ENCODE measurements at places on chromosomes 5 and 9. TPM values are rescaled to one million over a fixed set of nuclear protein-coding genes. Genes with fewer than 3 reads are reported as not detected.

C7 gene
- 4.2 TPM for total RNA-seq

- no peaks in the 10 kb centered on the region for H3K36me3 ChIP-seq
- no peak overlapping the region for H3K4me3 ChIP-seq
- no peak for DNase-seq
- no peak overlapping the region for H3K27ac ChIP-seq
- H3K27me3 ChIP-seq = no peaks in the 10 kb centered on the region
These were observed 73.0 kb downstream of the OSTF1 start for GRCh38 chr9:75161116-75161857.

DNA sequence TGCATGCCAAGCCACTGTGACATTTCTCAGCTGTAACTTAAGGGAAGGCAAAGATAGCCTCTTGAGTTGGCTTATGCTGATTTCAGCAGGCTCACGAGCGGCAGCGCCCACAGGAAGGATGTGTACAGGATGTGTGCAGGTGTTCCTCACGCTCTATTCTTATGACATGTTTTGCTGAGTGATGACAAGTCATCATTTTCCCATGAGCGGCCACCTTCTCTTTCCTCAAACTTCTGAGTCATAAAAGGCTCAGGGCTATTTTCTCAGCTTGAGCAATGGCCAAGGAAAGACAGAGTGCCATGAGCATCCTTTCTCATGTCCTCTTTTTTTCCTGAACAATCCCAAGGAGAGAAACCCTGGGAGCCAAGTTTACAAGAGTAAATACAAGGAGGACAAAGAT lies 365.9 kb downstream of the PLK2 start:
- no peaks in the 10 kb centered on the region for H3K4me1 ChIP-seq
- H3K36me3 ChIP-seq = no peaks in the 10 kb centered on the region
- H3K27ac ChIP-seq = no peak overlapping the region
- no peaks in the 10 kb centered on the region for H3K27me3 ChIP-seq
- H3K4me3 ChIP-seq = no peak overlapping the region

DNA sequence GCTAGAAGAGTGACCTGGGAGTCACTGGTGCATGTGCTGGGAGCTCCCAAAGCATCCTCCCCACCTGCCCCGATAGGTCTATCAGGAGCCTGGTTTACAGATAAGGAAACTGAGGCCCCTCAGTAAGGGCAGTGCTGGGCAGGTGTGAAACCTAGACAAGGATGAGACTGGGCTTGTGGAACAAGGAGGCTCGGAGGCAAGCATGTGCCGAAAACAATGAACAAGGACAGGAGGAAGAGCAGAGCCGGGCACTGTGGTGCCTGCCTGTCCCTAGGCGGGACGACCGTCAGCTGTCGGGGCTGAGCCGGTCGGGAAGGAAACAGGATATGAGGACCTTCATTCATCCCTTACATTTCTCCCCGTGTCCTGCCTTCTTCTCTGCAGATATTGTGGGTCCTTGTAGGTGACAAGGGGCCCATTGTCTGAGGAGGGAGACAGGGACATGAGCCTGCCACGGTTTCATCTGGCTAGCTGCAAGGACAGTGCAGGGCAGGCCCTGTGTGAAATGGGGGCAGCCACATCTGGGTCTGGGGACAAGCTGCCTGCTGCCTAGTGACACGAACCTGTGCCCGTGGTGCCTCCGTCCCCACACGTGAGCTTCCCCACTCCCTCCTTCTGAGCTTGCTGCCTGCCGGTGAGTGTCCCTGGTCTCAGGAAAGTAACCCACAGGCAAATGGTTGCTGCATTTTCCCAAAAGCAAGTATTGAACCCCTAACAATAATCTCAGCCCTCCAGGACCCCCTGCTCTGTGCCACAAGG lies 18.6 kb downstream of the FGD3 start:
- peak overlapping the region; percentile 25 for H3K4me3 ChIP-seq
- no peak overlapping the region for H3K27ac ChIP-seq
- DNase-seq = no peak
- H3K27me3 ChIP-seq = no peaks in the 10 kb centered on the region

C9orf78 gene
- total RNA-seq = 37.1 TPM

DNA sequence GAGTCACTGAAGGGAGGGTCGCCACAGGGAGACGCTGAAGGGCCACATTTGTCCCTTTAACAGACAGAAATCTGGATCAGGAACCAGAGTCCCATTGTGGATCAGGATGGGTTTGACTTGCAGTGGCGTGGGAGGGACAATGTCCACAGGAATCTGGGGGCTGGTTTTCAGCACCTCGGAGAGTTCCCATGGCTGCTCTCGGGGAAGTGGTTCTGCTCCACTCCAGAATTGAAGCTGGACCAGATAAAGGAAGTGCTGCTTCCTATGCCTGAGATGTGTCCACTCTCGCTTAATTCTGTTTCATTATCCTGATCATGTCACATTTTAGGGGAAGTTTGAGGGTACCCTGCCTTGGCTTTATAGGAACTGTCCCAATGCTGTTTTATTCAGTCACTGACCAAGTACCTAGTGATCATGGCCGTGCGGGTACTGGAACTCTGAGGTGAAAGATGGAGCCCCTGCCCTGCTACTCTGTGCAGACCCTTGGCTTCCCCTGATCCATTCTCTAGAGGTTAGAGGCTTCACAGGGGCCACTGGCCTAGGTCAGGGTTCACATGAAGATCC lies 28.7 kb downstream of the ENHO start:
- H3K36me3 ChIP-seq = no peaks in the 10 kb centered on the region
- no peak overlapping the region for H3K4me3 ChIP-seq
- peak; percentile 73 for DNase-seq
- H3K4me1 ChIP-seq = no peaks in the 10 kb centered on the region
- no peaks in the 10 kb centered on the region for H3K27me3 ChIP-seq

DNA sequence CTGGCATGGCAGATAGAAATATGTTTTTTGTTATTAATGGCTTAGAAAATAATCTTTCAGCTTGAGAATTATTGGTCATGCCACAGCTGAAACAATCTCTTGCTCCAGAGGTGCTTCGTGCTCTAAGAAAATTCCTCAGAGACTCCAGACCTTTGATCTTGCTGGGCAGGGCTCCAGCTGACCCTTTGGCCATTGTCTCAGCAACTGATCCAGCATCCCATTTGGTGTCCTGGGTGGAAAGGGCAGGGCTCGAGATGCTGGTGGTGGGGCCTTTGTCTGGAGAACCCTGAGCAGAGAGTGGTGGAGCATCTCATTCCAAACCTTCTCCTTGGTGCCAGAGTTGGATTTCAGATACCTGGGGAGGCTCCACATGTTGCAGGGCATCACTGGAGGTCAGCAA lies 43.2 kb upstream of the PIK3R1 start:
- no peaks in the 10 kb centered on the region for H3K36me3 ChIP-seq
- H3K4me3 ChIP-seq = no peak overlapping the region
- H3K4me1 ChIP-seq = peaks cover 17% of the 10 kb centered on the region
- H3K27me3 ChIP-seq = no peaks in the 10 kb centered on the region
- H3K27ac ChIP-seq = no peak overlapping the region

DNA sequence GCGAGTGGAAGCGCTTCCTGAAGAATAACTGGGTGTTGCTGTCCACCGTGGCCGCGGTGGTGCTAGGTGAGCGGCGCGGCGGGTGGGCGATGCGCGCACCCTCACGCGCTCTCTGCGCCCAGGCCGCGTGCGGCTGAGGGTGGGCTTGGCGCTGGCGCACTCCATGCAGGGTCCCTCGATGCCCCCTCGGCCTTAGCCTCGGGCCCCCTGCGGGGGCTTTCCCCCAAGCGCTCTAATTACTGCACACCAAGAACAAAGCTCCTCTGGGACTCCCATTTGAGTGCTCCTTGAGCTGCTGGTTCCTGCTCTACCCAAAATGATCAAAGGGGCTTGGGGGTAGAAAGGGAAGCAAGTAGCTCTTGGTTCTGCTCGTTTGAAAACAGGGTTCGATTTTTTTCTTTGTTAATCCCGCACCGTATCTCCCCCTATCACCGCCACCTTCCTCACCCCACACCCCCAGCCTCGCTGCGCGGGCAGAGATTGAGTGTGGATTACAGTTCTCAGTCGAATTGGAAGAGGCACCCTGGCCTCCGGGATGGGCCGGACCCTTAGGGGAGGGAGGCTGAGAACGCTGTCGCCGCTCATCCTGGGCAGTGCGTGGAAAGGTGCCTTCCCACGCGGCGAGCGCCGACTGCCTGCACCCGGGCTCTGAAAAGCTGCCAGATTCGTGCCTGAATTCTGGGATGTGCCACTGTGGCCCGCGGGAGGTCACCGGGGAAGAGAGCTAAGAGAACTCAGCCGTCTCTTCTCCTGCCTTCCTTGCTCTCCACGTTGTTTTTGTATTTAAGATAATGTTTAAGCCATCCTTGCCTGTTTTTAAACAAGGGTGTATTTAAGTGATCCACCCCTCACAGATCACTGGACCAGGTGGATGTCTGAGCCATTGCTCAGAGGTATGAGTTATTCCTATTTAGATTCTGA lies 697 bp downstream of the SLC1A1 start:
- peaks cover 18% of the 10 kb centered on the region for H3K27me3 ChIP-seq
- H3K27ac ChIP-seq = no peak overlapping the region
- no peaks in the 10 kb centered on the region for H3K36me3 ChIP-seq

FYB1 gene
- 2.8 TPM for total RNA-seq

GPR107 gene
- total RNA-seq = 19.9 TPM

SLCO4C1 gene
- total RNA-seq = not detected

DNA sequence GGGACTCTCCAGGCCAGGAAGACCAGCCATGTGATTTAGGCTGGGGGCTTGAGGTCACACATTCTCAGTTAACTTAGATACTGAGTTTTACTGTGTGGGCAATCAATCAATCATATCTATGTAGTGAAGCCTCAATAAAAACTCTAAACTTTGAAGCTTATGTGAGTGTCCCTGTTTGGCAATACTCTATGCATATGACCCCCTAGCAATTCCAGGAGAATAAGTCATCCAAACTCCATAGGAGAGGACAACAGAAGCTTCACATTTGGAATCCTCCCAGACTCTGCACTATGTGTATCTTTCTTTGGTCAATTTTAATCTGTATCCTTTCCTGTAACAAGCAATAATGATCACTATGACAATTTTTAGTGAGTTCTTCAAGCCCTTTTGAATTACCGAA lies 216.8 kb upstream of the RGMB start:
- H3K4me1 ChIP-seq = no peaks in the 10 kb centered on the region
- H3K27ac ChIP-seq = no peak overlapping the region
- H3K4me3 ChIP-seq = no peak overlapping the region
- no peaks in the 10 kb centered on the region for H3K36me3 ChIP-seq

DNA sequence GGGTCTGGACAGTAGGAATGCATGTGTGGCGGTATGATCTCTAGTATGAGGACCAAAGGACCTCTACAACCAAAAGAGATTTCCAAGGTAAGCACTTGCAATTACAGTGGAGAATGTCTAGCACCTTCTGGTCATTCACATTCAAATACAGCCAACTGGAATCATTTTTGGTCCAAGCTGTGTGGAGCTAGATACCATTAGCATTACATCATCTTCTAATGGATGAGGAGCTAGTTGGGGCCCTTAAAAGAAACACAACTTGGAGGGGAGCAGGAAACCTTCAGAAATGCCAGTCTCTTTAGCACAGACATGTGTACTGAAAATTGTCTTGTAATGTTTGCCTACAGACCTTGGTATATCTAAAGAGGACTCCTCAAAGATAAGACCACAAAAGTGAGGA lies 244.7 kb downstream of the BNC2 start:
- H3K4me1 ChIP-seq = peaks cover 38% of the 10 kb centered on the region
- H3K36me3 ChIP-seq = no peaks in the 10 kb centered on the region
- peak overlapping the region; percentile 81 for H3K27ac ChIP-seq
- H3K4me3 ChIP-seq = no peak overlapping the region
- DNase-seq = no peak
- H3K27me3 ChIP-seq = no peaks in the 10 kb centered on the region

GRCh38 chr5:8550921-8551320 lies 682.0 kb downstream of the MTRR start:
- no peaks in the 10 kb centered on the region for H3K27me3 ChIP-seq
- DNase-seq = no peak
- H3K27ac ChIP-seq = no peak overlapping the region
- no peaks in the 10 kb centered on the region for H3K4me1 ChIP-seq
- no peaks in the 10 kb centered on the region for H3K36me3 ChIP-seq

DNA sequence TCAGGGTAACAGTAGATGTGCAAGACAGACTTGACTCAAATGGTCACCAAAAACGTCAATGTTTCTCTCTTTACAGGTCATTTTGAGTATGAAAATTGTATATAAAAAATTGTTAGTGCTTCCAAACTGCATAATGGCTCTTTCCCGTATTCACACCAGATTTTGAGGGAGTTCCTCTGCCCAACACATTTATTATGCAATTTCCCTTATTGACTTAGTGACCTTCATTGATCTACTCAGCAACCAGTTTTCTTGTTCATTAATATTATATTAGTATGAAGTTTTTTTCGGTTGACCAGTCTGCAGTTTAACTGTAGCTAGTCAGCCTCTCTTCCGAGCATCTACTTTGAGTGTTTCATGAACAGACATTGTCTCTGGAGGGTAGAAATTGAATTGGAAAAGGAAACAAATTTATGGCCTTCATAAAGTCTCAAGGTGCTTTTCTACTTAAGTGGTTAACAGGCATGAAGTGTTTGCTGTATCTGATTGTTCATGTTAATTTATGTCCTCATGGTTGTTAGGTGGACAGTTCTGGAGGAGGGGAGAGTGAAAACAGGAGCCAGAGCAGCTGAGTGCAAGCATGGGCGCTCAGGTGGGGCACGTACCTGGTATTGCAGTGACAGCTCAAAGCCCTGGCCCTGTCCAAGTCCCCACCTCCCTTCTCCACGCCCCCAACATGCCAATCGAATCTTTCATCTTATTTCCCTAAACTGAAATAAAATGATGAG lies 240.2 kb downstream of the RFK start:
- DNase-seq = no peak
- no peaks in the 10 kb centered on the region for H3K36me3 ChIP-seq
- no peaks in the 10 kb centered on the region for H3K27me3 ChIP-seq
- H3K4me1 ChIP-seq = no peaks in the 10 kb centered on the region
- no peak overlapping the region for H3K4me3 ChIP-seq
- no peak overlapping the region for H3K27ac ChIP-seq

ARSI gene
- total RNA-seq = 0.15 TPM
